NCI-H1417 (cell line): ENCODE measurements at places on chromosomes 3 and 15.
A peak's percentile ranks its signal among the peaks of the same experiment; 100 is the strongest.

DNA sequence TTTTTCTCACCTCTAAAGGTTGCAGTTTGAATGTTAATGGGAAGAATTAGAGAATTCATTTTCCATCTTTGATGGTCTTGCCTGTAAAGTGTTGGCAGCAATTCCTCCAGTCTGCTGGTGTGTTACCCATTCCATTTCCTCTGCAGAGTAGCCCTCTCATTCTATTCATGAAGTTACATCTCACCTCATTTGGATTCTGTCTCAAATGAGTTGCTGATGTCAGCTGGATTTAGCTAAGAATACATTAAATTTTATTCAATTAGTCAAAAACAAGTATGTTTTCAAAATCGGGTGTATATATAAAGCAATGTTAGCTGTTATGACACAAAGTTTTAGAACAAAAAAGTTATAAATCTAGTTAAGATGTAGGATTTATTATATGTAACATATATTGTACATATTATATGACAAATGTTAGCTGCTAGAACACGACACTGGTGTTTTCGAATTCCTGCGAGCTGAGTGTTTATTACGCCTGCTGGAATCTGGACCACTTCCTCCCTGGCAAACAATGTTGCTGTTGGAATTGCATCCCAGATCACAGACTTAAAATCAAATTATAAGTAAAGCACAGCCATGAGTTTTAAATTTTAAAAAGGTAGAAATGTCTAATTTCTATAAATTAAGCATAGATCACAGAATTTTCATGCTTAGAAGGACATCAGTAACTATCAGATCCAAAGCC lies 516.2 kb downstream of the OCA2 start:
- DNase-seq: no peak

DNA sequence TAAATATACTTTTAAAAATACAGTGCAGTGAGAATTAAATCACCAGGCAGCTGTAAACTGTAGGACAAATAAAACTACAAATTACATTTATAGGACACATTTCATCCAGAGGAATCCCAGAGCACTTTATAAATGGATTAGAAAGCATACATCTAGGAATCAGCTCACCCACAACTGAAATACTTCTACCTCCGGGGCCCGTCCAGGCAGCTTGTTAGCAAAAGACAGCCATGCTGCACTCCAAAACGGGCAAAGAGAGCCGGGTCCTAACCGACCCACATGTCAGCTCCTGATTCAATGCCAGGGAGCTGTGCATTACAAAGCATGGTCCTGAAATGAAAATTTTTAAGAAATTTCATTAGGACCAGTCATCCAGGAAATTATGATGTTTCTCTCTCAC lies 234.1 kb downstream of the CBLB start:
- no peak for DNase-seq

DNA sequence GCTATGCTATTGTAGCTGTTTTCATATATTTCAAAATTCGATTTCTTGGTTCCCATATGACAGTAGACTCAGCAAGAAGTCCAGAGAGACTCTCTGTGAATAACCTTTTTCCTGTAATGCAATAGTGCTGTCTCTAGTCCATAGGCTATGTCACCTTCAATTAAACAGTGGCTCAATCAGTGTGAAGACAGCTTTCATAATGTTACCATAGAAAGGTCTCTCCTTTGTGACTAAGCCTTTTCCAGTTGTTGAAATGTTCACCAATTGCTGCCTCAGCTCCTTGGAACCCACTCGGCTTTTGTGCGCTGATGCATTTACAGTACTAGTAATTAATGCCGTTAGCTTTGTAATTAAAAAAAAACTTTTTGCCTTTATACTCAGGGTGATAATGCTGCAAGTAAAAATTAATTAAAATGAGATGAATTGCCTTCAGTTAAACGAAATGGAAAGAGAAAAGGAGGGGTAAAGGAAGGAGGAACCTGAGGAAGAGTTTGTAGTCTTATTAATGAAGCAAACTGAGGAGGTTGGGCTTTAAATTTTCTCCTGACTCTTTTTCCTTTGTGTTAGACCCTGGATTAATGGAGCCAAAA lies 214.8 kb downstream of the LSAMP start:
- peak; percentile 11 for DNase-seq

- DNase-seq: no peak
These were observed 806.5 kb downstream of the OTOL1 start for GRCh38 chr3:162302983-162303624.

DNA sequence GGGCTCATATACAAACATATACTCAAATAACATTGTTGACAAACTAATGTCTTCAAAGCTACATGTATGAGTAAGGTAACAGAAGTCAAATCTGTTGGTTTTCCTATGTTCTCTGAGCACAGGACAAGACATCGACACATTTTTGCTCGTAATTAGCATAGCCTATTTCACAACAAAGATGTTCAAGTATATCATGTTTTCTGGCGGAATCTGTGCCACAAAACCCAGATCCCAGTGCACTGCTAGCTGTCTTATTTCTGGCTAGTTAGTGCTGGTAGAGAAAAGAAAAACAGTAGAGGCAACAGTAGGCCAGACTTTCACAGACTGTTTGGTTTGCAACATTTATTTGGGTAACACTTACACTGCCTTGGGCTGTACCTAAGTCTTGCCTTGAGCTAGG lies 51.2 kb downstream of the RUBCN start:
- no peak for DNase-seq

DNA sequence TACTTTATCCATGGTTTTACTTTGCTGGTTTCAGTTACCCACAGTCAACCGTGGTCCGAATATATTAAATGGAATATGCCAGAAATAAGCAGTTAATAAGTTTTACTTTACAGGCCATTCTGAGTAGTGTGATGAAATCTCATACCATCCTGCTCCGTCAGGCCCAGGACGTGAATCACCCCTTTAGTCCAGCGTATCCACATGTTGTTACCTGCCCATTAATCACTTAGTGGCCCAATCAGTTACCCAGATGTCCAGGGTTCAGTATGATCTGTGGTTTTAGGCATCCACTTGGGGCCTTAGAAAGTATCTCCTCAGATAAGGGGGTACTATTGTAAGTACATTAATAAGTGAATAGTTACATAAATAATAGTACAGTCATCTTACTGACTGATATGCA lies 88.0 kb downstream of the TTBK2 start:
- DNase-seq: no peak

DNA sequence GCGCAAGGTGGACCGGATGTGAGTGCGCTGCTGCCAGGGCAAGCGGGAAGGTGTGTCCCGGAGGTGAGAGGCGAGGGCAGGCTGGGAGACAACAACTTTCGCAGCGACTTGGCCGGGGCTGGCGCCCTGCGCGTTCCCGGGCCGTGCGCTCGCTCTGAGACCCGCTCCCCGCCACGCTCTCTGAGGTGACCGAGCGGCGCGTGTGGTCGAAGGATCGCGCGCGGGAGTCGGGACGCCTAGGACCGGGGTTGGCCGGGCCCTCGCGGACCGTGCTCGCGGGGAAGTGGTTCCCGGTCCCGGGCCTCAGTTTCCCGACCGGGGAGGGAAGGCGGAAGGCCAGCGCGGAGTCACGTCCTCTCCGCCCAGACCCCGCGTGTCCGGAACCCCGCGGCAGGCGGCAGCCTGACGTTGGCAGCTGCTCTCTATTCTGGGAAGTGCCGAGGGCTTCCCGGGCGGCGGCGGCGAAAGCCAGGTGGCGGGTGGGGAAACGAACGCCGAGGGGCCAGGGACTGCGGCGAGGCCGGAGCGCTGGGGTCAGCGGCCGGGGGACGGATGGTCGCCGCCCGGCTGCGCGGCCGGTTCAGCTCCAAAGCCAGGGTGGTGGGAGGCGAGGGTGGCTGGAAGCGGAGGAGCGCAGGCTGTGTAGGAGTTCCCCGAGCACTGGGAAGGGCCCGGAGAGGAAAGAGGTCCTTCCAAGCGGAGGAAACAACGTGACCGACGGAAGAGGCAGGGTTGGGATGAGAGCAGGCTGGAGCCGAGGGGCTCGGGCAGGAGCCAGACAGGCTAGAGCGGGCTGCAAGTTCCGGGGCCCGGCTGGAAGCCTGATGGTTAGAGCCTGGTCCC lies 1.0 kb upstream of the IGF2BP2 start:
- peak; percentile 54 for DNase-seq

DNA sequence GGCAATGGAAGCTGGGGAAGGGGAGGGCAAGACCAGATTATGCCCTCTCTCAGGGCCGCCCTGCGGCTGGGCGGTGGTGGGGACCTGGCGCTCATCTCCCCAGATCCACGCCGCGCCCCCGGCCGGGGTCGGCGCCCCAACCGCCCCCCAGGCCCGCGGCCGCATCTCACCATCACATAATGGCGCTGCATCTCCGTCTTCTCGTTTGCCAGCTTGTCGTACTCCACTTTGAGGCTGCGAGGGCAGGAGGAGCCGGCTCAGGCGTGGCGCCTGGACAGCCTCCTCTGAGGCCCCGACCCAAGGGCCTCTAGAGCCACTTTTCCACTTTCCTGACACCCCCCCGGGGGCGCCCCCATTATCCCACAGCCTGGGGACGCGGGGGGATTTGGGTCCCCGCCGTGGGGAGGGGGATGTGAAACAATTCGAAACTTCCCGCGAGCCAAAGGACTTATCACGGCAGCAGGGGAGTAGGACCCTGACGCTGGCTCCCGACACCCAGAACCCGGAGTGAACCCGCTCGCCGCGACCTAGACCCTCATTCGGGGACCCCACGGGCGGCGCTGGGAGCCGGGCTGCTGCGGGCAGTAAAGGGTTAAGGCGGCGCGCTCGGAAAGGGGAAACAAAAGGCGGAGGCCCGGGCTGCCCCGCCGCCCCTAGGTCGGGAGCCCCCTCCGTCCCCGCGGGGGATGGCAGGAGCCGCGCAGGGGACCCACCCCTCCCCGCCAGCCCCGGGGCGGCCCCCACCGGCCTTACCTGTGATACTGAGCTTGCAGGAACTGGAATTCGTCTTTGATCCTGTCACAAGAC lies 2.1 kb downstream of the TLE3 start:
- peak; percentile 67 for DNase-seq

DNA sequence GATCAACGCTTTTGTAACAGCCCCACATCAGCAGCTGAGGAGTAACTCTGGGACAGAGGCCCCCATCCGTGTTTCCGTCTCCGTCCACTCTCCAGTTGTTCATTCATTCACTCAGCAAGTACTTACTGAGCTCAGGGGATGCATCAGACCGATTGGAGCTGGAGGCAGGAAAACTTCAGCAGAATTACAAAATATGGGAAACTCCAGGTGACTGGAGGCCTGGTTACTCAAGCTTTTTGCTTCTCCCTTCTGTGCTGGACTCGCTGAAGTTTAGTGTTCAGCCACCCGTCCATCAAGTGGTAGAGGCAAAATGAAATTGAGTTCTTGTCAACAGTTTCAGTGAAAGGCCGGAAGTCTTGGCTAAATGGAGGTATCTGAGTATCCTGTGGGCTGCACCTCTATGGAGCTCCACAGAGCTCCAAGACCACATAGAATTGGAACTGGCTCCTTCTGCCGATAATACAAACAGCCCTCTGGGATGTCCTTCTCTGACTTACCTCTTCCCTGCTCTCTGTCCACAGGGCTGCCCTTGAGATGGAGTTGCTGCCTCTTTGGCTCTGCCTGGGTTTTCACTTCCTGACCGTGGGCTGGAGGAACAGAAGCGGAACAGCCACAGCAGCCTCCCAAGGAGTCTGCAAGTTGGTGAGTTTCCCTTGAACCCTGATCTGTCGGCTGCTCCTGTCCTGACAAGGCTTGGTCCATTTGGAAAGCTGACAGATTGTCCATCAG lies 14.7 kb downstream of the NRROS start:
- no peak for DNase-seq

DNA sequence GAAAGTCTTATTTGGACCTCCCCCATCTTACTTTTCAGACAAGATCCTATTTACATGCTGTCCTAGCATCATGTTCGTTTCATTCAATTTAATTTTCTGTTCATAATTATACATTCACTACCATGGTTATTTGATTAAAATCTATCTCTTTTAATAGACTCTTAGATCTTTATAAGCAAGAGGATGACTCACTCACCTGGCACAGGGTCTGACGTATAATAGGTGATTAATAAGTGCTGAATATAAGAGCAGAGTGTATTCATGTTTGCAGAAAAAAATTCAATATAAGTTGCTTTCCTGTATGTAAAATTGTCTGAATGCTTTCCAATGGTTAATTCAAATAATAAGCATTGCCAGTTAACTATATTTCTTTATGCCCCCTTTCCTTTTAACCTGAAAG lies 165.5 kb upstream of the CBLB start:
- no peak for DNase-seq

- DNase-seq: no peak
These were observed 122.2 kb downstream of the ATG7 start for GRCh38 chr3:11394392-11394791.

DNA sequence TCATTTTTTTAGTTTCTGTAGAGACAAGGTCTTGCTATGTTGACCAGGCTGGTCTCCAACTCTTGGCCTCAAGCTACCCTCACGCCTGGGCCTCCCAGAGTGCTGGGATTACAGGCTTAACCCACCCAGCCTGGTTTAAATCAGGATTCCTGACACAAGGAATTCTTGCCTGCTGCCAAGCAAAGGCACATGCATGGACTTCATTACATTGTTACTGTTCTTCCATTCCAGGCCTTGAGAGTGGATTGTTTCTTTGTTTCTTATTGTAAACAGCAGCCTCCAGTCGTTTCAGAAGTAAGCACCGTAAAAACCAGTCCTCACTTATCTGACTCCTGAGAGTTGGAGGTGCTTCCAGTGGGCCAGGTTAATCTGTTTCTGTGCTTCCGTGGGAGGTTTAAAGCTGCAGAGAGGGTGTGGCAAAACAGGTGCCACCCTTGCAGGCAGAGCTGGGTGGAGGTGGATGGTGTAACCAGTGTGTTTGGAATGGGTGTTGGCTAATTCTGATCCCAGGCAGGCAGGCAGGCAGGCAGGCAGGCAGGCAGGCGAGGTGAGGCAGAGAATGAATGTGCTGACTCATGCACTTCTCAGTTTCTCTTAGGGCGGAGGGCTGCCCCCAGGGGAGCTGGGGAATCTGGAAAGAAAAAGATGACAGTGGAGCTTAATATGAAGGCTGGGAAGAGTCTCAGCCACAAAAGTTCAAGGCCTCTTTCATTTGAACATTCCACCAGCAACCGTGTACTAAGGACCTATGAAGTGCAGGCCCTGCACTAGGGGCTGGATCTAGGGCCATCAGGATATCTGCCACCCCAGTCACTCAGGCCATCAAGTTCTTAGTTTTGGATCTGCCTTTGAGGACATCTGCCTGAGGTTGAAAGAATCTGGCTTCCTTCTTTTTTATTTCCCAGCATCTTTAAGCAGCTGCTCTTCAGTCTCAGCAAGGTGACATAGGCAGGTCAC lies 37.0 kb upstream of the CDCP1 start:
- DNase-seq: peak; percentile 19

GRCh38 chr3:151631946-151632345 lies 101.8 kb upstream of the AADACL2 start:
- DNase-seq: no peak

- DNase-seq: no peak
These were observed 48.5 kb upstream of the SLC4A7 start for GRCh38 chr3:27532426-27533260.

DNA sequence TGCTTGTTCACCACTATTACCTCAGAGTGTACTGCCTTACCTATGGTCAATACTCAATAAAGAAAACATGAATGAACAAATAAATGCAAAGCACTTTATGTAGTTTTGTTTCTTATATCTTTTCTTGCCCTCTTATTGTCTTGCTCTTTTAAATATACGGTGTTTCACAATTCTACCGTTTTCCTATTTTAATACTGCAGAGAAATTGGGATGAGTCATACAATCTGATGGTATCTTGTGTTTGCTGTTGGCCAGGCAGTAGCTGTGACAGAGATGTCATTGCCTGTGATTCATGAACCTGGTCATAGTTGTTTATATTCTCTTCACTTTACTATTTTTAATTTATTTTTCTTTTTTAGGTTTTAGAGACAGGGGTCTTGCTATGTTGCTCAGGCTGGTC lies 48.3 kb downstream of the SERP1 start:
- no peak for DNase-seq

- DNase-seq: no peak
These were observed 662.0 kb upstream of the GBE1 start for GRCh38 chr3:82423268-82424030.
